ENCODE measurements at places on chromosomes 16 and 17. TPM values are rescaled to one million over a fixed set of nuclear protein-coding genes. Genes with fewer than 3 reads are reported as not detected.

DNA sequence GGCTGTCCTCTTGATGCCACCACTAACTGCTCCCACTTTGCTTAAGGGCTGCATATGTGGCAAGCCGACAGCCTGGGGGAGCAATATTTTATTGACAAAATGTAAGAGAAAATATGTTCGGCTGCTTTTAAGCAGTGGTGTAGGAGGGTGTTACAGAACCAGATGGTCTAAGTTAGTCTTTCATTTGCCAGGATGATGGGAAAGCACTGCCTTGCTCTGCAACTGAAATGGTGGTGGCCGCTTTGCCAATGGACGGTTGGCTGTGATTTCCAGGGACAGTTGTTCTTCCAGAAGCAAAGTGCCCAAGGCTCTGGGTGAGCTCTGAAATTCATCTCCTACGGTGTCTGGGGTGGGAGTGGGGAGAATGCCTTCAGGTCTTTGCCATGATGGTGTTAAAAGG lies 469.3 kb downstream of the TOX3 start:
- no peak for DNase-seq

DNA sequence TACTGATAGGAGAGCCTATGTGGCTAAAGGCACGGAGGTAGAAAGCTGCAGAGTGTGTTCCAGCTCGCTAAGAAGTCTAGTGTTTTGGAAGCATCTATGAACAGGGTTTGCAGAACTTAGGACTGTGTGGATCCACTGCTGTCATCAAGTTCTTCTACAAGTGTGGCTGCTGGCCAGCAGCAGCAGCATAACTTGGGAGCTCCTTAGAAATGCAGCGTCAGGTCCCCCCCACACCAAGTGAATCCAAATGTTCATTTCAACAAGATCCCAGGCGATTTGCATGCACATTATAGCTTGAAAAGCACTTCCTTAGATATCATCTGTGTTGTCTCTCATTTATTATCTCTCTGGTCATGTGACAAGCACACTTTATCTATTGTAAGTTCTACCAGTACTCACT lies 131.9 kb upstream of the SHISA6 start:
- no peak for DNase-seq

The CD300C gene
- not detected for total RNA-seq

The KRT32 gene
- total RNA-seq = not detected

Data from pulmonary artery endothelial cell (primary cell).